ENCODE measurements at places on chromosomes 4 and X.

- DNase-seq: no peak
Observed at GRCh38 chr4:7462509-7462971, 27.8 kb upstream of the PSAPL1 start.

DNA sequence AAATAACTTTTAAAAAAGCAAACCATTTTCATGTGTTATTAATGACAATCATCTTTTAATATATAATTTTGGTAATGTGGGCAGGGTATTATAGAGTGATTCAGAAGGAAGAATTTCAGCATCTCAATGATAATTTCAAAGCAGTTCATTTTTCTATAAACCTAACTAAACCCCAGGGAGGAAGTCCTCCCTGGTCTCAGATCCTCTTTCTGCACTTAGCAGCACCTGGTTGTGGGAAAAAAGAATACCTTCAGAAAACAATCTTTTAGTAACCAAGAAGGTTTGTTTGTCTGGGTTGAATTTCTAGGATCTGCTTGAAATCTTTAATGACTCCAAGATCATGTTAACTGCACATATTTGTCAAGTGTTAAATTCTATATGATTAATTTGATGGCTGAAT is 29.9 kb downstream of the DKK2 start:
- no peak for DNase-seq

GRCh38 chr4:104616401-104616820 is 121.7 kb upstream of the CXXC4 start:
- no peak for DNase-seq

- peak; percentile 9 for DNase-seq
Observed at GRCh38 chr4:53592686-53593501, 1.6 kb upstream of the LNX1 start.

DNA sequence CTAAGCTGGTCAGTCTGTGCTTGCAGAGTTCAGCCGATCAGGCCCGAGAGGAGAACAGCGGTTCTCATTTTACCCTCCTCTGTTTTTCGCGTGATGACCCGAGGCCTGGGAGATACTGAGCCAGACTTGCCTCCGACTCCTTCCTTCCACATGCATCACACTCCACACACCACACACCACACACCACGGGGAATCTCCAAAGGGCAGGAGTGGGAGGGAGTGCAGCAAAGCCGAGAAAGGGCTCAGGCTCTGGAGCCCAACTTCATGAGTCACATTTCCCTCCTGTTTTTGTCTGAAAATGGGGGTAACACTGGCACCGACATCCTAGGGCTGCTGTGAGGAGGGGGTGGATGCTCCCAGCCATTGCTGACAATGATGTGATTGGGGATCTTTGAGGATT is 38.9 kb downstream of the TKTL1 start:
- no peak for DNase-seq

GRCh38 chr4:122227202-122227601 is 75.1 kb downstream of the BLTP1 start:
- no peak for DNase-seq

DNA sequence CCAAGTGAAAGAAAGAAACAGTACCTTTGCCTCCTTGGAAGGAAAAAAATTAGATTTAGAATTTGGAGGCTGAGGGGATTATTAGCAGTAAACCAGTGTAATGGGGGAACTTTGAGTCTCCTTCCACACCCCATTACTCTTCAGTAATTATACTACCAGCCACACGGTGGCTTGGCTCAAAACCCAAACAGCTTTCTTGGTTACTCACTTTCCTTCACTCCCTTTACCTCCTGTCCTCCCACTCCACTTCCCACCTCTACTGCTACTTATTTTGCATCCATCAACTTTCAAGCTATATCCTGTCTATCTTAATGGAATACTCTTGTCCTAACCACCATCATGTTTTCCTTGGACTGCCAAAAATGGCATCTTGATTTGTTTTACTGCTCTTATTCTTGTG is 310.6 kb upstream of the AADAT start:
- DNase-seq: no peak

DNA sequence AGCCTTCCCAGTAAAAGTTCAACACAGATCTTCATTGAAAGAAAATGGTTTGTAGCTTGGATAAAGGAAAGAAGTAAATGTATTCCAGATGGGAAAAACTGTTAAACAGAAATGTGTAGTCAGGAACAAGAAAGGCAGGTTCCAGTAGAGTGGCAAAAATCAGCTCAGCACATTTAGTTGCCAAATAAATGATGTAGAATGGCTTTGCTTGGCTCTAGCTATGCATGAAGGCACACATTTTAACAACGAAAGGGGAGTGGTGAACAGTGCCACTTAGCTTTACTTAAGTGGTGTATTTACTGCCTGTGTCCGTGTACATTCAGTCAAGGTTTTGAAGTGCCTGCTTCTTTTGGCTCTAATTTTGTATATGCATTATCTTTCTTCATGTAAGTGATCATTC is 644.5 kb upstream of the ATOH1 start:
- DNase-seq: no peak

DNA sequence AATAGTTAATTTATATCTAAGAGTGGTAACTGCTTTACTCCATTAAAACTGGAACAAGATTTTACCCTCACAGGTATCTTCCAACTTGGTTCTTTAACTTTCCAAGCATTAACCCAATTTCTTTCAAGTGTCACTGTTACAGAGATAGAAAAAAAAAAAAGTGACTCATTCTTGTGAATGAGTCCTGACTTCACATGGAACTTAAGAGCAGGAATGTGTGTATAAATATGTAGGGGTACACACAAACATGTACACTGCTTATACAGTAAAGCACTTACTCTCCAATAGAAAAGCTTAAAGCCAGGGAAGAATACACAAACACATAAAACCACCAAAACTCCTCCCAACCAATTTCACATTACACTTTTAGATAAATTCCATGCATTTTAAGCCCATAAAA is 38.8 kb downstream of the TAPT1 start:
- no peak for DNase-seq

- DNase-seq: no peak
Observed at GRCh38 chr4:41219421-41219950, 5.1 kb upstream of the APBB2 start.

- no peak for DNase-seq
Observed at GRCh38 chrX:40085714-40086113, 12.0 kb downstream of the BCOR start.

DNA sequence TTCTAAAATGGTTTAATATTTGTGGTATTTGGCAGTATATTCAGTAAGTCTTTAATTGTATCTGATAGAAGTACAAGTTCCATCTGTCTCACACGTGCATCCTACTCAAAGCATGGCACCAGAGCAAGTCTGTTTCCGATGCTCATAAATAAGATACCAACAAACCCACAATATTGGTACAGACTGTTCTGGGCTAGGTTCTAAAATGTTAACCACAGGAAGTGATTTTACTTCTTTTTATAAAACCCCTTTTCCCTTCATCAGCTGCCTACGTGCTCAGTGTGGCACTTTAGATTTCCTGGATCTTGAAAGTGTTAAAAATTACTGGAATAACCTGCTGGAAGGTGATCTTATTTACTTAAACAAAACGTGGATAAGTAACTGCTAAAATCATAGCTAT is 165.1 kb downstream of the CFAP299 start:
- DNase-seq: no peak

DNA sequence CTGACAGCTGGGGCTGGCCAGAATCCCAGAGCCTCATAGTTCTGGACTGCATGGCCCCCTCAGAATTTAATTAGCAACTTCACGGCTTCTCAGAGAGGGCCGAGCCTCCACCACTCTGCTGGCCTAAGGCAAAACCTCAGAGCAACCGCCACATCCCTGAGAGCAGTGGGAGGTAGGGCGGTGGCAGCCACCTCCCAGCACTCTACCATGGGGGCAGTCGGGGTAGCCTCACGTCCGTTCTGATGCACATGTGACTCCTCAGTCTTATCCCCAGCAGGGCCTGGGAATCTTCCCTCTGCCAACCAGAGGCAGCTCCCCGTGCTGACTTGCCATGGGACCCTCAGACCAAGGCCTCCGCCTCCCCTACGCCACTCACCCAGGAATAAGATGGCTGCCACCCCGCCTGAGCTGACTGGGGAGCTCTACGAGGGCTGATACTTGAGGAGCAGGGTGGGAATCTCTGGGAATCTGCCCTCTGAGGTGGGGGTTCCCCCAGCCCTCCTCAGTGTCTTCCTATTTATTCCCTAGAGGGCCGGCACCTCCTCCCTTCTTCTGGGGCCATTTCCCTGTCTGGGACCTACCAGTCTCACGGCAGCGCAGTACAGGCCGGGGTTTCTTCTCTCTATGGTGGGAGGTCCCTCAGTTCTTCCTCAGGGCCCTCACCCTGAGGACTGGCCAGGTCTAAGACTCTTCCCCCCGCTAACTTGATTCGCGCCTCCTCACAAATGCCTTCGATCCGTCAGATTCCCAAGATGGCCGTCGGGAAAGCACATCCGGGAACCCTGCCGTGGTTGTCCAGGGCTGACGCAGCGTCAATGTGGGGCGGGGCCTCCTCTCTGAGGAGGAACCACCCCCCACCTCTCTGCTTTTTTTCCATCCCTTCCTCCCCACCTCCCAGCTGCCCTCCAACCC is at the start of gene MAGEC2:
Gene MAGEC2 (minus strand): TSS at position 769 of the 912 bp plus-strand sequence. CDS start 1,303 bp downstream, outside the sequence.
- DNase-seq: no peak

DNA sequence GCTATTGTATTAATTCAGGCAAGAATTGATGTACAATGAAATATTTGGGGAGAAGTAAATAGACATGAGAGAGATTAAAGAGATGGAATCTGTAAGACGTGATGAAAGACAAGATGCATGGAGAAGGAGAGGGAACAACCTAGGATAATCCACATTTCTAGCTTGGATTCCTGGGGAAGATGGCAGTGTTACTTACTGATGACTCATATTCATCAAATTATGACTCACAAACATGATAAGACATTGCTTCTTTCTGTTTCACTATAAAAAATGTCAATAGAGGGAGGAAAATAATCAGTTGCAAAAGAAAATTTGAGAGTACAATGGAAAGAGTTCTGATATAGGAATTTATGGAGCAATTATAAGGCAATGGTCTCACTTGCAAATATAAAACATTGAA is 104.1 kb upstream of the BMP3 start:
- DNase-seq: no peak

DNA sequence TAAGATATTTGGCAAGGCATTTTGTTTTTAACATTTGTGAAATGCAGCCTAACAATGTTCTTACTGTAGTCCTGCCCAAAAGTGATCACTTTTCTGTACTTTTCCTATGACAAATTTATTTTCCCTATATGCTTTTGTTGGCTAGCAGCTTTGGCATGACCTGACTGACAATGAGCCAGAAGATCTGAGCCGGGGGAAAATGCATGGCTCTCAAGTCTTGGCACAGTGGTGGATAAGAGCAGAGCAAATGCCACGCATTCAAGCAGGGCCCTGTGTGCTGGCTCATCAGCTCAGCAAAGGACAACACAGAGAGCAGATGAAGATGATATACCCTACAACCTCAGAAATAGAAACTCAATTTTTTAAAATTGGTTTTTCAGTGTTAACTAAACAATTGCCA is 187.3 kb downstream of the ANAPC10 start:
- DNase-seq: no peak

DNA sequence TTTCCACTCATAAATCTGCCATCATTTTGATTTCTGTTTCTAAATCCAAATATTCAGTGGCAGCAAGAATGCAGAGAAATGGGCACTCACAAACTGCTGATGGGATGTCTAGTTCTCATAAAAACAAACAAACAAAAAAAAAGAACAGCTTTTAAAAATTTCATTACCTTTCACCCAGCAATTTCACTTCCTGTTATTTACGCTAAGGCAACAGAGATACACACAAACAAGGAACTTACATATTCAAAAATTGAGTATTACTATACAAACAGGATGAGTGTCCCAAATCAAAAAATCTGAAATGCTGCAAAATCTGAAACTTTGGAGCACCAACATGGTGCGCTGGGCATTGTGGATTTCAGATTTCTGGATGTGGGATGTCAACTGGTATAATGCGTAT is 36.4 kb downstream of the FAT1 start:
- no peak for DNase-seq

DNA sequence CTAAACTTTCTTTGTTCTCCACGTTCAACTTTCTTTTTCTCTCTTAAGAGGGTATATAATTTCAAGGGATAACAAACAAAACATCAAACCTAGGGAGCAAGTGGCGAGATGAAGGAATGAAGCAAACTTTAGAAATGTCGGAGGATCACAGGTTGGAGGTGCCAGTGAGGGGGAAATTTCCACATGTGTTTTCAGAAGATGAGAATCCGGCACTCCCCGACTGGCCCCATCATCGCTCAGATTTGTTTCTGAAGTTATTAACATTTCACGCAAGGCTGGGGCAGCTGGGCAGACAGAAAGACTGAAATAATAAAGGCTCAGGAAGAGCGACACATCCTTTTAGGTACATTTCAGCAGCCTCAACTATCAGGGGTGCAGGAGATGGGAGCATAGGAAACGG is 134.9 kb downstream of the SMIM20 start:
- DNase-seq: no peak

- DNase-seq: no peak
Observed at GRCh38 chrX:100120956-100121355, 289.1 kb downstream of the PCDH19 start.

GRCh38 chrX:38657562-38657961 is 96.2 kb downstream of the TSPAN7 start:
- no peak for DNase-seq

DNA sequence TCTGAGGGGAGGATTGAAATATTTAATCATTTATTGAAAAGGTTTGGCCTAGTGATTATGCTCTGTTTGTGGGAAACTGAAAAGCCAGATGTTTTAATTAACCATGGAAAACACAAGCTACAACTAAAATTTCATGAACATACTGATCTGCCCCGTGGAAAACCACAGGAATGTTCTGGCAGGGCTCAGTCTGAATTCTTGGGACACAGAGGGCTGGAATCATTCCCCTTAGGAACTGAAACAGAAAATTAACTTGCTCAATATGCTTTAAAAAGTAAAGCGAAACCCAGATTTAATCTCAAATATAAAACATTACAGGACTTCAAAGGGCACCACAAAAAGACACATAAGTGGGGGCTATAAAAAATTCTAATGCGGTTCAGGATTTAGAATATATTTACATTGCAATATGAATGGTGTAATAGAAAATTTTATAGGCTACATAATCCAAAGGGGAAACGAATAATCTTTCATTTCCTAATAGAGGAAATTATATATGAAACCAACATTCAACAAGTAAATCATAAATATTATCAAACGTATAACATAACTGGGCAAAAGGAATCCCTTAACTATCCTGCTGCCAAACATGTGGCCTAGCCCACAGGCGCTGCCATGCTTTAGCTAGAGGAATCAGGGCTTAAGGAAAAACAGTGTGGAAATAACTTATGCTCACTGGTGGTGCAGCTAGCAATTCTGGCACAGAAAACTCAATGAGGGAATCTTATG is 70.9 kb downstream of the APBB2 start:
- DNase-seq: no peak

DNA sequence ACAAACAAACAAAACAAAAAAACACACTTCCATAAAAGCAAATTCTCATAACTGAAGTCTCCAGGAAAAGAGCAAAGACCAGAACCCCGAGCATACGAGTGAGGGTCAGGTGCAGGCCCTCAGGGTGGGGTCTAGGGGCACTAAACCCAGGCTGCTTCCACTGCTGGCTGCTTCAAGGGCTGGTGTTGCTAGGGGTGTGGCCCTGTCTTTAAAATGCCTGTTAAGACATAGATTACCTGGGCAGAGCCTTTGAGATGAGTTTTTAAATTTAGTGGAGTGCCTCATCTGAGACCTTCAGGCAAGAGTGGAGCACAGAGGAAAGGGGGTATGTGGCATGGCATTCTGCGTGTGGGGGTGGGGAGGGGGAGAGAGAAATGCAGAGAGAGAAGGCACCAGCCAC is 87.0 kb downstream of the FHDC1 start:
- peak; percentile 77 for DNase-seq
